CD4-positive, CD25-positive, alpha-beta regulatory T cell (primary cell): ENCODE measurements at places on chromosomes 5 and 9.

DNA sequence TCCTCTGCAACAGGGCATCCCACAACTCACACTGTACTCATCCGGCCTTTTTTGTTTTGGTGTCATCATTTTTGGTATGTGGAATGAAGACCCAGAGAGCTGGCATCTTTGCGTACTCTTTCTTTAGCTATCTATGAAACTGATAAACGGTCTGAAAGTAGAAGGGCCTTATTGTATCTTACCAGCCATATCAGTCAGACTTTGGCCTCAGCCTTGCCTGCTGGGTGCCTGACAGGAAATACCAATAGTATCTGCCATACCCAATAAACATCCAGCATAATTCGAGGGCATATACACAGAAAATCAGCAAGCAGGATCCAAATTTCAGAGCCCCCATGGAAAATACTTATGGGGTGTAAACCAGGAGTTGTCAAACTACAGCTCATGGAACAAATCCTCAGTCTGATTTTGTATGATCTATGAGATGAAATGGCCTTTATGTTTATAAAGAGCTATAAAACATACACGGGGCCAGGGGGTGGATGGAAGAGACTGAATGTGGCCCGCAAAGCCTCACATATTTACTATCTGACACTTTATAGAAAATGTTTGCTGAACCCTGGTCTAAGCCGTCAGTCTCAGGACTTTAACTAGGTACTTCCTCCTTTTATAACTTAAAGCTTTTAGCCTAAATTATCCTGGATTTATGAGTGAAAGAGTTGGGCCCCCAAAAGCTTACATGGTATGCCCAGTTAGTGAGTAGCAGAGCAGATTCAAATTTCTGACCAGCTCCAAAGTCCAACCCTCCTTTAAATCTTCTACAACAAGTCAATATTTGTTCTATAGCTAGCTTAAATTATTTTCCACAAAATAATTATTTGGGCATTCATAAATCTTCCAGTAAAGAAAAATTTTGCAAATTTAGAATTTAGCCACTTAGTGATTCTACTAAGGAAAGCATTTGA is 308.0 kb upstream of the PUM3 start:
- no peak for DNase-seq

GRCh38 chr9:27181381-27181780 is 72.4 kb downstream of the TEK start:
- no peak for DNase-seq

- DNase-seq: no peak
These were observed 4.6 kb downstream of the PTGES start for GRCh38 chr9:129748249-129748648.

GRCh38 chr9:68515326-68516017 is 25.2 kb downstream of the TMEM252 start:
- DNase-seq: no peak

DNA sequence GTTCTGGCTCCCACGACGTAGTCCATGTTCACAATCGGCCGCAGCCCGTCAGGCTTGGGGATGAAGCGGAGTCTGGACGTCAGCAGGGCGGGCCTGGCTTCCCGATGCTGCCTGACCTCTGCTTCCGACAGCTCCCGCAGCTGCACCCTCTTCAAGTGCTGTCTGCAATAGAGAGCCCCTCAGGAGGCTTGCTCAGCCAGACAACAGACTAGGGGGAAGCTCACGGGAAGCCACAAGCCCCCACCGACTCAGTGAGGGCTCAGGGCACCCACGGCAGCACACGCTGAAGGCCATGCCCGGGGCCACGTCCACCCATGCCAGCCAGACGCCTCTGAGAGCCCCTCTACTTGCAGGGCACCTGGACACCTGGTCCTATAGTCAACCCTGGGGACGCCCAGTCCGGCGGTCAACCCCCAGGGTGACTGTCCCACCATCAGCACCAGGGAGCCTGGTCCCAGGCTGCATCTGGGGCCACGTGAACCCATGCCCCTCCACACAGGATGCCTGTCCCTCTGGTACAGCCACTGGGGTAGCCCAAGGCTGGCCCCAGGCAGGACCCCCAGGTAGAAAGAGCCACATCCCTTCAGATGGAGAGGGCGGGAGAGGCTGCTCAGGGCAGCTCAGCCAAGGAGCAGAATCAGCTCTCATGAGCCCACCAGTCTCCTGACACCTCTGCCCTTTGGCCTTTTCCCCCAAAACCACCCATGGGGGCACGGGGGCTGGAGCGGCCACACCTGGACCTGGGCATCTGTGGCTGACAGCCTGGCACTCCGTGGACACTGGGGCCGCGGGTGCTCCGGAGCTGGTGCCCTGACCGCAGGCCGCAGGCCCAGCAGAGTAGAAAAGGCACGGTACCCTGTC is 14.5 kb downstream of the TERT start:
- no peak for DNase-seq

GRCh38 chr5:1642621-1643061 is 118.9 kb upstream of the LPCAT1 start:
- DNase-seq: no peak
